PC-3 (cell line): ENCODE measurements at places on chromosomes 2 and 18. TPM values are rescaled to one million over a fixed set of nuclear protein-coding genes. Genes with fewer than 3 reads are reported as not detected.
A peak's percentile ranks its signal among the peaks of the same experiment; 100 is the strongest.

DNA sequence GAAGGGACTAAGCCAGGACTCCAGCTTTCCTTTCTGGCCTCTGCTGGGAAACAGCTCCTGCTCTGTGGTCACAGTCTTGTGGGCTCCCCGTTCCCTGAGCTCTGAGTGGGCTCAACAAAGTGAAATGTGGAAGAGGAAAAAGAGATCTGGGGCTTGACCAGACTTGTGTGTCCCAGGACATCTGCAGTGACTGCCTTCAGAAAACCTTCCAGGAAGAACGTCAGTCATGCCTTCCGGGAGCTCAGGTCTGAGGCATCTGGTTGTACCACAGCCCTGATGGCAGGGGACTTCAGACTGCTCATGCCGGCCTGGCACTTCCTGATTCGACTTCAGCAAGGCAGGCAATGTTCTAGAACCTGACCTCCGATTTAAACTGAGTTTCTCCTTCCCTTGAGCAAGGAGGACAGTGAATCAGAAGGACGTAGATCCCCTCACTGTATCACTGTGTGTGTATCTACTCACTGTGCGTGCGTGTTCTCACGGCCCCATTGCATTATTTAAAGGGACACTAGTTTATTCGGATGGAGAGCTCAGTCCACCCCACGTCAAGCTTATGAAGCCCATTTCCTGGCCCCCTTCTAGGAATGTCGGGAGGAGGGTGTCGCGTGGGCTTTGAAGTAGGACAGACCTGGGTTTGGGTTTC, 548 bp upstream of the FBLN7 start:
- DNase-seq, result peak; percentile 21

The MYOM1 gene
- 0.07 and 0.12 TPM in 2 replicates for total RNA-seq

DNA sequence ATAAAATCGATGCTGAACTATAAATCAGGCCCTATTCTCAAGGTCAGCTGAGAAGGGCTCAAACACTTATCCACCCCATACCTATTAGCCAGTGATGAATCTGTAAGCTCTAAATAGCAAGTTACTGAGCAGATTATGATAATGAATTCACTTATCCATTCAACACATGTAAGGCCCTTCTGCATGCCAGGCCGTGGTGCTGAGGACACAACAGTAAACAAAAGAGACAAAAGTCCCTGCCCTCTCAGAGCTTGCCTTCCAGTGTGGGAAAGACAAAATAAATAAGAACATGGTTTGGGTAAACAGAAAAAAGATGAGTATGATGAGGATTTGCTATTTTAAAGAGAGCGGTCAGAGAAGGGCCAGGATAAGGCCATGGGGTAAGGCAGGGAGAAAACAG, 11.7 kb downstream of the TTC32 start:
- no peak for DNase-seq

DNA sequence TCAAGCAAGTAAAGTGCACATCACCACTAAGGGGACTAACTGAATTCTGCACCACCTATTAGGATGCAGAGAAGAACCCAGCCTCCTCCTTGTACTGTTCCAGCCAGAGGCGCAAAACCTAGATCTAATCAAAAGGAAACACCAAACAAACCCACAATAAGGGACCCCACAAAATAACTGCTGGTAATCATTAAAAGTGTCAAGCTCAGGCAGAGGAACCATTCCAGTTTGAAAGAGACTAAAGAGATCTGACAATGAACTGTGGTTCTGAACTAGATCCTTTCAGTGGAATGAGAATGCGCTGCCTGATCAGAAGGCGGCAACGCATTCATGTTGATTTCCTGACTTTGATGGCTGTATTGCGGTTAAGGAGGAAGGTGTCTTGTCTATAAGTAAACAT, 16.8 kb downstream of the HDLBP start:
- DNase-seq, result no peak

- no peak for DNase-seq
Measured at GRCh38 chr18:68504441-68505177, 210.3 kb downstream of the TMX3 start.

DNA sequence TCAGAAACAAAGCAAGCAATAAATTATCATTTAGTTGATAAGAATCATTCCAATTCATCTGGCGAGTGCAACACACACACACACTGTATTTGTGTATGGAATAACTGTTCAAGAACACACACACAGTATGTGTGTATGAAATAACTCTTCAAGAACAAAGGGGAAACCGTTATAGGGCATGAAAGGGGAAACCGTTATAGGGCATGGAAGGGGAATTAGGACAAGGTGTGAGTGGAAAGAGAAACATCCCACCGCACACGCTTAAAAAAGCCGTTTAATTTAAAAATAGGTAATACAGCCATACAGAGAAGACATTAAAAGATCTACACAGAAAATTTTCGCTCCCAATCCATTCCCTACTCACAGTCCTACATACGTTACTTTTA, 607 bp upstream of the TSN start:
- no peak for DNase-seq

The STON1 gene
- total RNA-seq, result 1.2 TPM in 2 replicates

- no peak for DNase-seq
Measured at GRCh38 chr2:124320051-124320688, 295.1 kb downstream of the CNTNAP5 start.

DNA sequence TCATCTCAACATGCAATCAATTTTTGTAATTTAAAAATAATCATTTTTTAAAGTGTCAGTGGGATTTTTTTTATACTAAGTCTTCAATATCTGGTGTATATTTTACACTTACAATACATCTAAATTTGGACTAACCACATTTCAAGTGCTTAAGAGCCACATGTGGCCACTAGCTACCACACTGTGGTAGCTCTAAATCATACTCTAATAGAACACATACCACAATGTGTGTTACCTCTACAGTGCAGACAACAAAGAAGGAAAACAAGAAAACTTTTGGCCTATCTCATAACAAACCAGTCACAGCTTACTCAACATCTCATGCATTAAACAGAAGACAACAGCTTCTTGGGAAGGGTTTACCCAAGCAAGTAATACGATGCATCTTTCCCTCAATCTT, 24.5 kb downstream of the PIAS2 start:
- no peak for DNase-seq

DNA sequence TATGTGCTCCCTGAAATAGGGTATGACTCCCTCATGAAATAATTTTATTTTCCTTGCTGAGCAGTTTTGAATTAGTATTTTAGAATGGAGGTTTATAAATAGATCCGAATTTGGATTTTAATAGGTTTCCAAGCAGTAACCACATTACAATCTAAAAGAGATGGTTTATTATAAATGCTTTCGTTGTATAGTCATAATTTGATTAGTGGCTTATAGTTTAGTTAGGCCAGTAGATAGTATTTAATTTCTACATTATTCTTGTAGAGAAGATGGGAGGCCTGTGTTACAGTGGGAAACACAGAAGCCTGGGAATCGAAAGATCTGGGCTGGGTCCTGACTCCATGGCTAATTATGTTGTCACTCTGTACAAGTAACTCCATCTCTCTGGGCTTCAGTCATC, 6.7 kb downstream of the CAB39 start:
- no peak for DNase-seq

The DUSP19 gene
- 0.51 and 0.58 TPM in 2 replicates for total RNA-seq

The TNFRSF11A gene
- 25.9 and 26.5 TPM in 2 replicates for total RNA-seq

The PIGN gene
- 20.3 and 22.7 TPM in 2 replicates for total RNA-seq

DNA sequence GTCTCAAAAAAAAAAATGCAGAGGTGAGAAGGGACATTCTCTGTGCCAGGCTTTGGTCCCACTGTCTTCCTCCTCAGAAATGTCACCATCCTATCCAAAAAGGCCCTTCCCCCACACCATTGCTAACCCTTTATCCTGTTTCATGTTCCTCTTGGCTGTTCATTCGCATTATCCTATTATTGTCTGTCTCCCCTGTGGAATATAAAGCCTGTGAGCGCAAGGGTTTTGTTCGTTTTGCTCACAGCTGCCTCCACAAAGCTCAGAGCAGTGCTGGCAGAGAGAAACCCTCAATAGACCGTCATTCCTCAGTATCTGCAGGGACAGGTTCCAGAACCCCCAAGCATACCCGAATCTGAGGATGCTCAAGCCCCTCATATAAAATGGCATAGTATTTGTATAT, 91.8 kb downstream of the LOXHD1 start:
- DNase-seq, result no peak

- no peak for DNase-seq
Measured at GRCh38 chr18:23300231-23300805, 152.8 kb upstream of the RIOK3 start.

DNA sequence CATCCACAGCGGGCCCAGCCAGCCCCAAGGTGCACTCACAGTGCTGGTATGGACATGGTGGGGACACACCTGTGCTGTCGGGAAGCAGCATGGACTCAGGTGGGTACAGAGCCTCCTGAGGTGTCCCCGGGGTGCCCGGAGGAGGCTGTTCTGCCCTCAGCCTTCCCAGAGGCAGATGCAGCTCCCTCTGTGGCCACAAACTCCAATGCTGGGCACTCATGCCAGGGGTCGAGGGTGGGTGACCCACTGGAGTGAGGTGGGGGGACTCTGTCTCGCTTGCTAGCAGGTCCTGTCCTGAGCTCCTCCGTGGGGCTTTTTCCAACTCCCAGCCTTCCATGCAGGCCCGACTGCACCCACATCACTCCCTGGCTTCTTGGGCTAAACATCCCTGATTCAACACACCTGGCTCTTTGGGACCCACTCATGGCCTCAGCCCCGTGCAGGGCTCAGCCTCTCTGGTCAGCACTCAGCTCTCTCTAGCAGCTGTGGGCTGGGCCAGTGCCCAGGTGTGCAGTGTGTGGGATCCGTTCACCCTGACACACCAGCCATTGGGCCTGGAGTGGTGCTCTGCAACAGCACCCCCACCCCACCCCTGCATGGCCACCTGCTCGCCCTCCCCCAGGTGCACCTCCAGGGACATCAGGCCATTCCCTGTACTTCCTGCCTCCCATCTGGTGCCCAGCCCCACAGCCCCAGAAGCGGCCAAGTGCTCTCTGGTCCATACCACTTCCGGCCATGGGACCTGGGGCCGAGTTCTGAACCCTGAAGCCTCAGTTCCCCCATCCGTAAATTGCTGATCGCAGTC, 16.0 kb downstream of the RAMP1 start:
- DNase-seq, result no peak

DNA sequence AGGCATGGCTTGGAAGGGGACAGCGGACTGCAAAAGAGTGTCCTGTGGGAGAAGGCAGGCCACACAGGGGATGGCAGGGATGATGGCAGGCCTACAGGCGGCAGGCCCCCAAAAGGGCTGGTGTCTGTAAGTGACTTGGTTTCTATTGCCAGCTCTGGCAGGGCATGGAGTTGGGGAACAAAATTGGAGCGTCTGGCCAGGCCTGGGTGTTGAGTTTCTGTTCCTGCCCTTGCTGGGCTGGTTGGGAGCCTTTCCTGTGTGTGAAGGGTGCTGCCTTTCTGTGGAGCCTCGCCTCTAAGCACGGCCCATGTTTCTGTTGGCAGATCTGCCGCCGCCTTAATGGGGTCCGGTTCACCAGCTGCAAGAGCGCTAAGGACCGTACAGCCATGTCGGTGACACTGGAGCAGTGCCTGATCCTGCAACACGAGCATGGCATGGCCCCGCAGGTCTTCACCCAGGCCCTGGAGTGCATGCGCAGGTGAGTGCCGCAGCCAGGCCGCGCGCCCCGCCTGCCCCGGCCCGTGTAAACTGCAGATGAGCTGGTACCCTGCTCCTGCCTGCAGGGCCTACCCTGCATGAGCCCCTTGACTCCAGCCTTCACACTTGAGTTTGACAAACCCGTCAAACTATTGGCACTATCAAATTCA, 31.5 kb downstream of the COA5 start:
- DNase-seq, result no peak

The SLC4A5 gene
- total RNA-seq, result 0.40 and 2.4 TPM in 2 replicates

DNA sequence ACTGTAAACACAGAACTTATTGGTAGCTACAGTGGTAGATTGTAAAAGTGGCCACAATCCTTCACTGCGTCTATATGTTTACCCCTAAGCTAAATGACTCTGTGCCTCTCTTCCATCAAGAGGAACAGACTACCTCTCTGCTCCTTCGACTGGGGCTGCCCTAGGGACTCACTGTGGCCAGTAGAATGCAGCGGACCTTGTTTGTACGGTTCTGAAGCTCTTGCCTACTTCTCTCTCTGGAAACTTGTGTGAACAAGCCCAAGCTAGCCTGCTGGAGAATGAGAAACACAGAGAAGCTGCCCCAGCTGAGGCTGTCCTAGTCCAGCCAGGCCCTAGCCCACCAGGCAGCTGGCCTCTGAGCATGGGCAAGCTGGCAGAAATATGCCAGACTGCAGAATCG, 140.8 kb upstream of the SLC1A4 start:
- DNase-seq, result no peak

- no peak for DNase-seq
Measured at GRCh38 chr2:134148843-134149472, 104.9 kb upstream of the MGAT5 start.

DNA sequence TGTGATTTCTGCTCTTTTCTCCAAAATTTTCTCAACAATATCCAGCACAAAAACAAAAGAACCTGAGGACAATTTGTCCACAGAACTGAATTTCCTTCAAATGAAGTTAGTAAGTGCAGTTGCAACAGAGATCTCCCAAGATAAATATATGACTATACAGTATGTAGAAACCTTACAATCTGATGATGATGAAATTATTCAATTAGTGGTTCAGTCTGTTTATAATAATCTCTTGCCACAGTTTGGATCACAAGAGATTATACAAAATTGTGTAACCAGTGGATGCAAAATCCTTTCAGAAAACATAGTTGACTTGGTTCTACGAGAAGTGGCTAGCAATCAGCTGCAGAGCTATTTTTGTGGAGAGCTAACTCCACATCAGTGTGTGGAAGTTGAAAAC, 68.7 kb downstream of the FSIP2 start:
- no peak for DNase-seq

- DNase-seq, result no peak
Measured at GRCh38 chr2:118223511-118223991, 135.3 kb downstream of the INSIG2 start.

GRCh38 chr2:234074751-234075517, 24.4 kb downstream of the SPP2 start:
- DNase-seq, result no peak
